ENCODE measurements at places on chromosomes 6 and 20. TPM values are rescaled to one million over a fixed set of nuclear protein-coding genes. Genes with fewer than 3 reads are reported as not detected.

The REM1 gene
- total RNA-seq: not detected

The CASS4 gene
- total RNA-seq: not detected

The ERVFRD-1 gene
- total RNA-seq: not detected

The TULP1 gene
- total RNA-seq: not detected

The CRISP2 gene
- not detected for total RNA-seq

The SYNJ2 gene
- 10.3 TPM for total RNA-seq

The UNC5CL gene
- 0.19 TPM for total RNA-seq

The SRSF12 gene
- 1.1 TPM for total RNA-seq

The SPATS1 gene
- total RNA-seq: not detected

The ANGPT4 gene
- not detected for total RNA-seq

The WFDC12 gene
- not detected for total RNA-seq

The TMEM217 gene
- total RNA-seq: 4.6 TPM

The OR12D1 gene
- total RNA-seq: not detected

The ARFGEF3 gene
- total RNA-seq: 3.4 TPM

The TTI1 gene
- 17.1 TPM for total RNA-seq

The ZC3H12D gene
- total RNA-seq: not detected

The ZSCAN16 gene
- total RNA-seq: 4.4 TPM

The TPMT gene
- 8.7 TPM for total RNA-seq

The HAO1 gene
- not detected for total RNA-seq

The SLC35F1 gene
- total RNA-seq: not detected

The FBXO9 gene
- total RNA-seq: 54.4 TPM

The FAM135A gene
- 20.4 TPM for total RNA-seq

The DEFB124 gene
- not detected for total RNA-seq

The NKAIN2 gene
- total RNA-seq: 4.9 TPM

The GGTLC1 gene
- total RNA-seq: not detected

The HLA-DPA1 gene
- total RNA-seq: not detected

The SCRT2 gene
- total RNA-seq: not detected

The HACE1 gene
- total RNA-seq: 8.3 TPM

The CRISP3 gene
- total RNA-seq: not detected

The TCF21 gene
- not detected for total RNA-seq

The PGC gene
- total RNA-seq: not detected

The JPH2 gene
- total RNA-seq: 11.1 TPM

The CYP39A1 gene
- total RNA-seq: 7.2 TPM

The SLC44A4 gene
- total RNA-seq: not detected

The TAGAP gene
- total RNA-seq: not detected

The MEP1A gene
- total RNA-seq: not detected

The FOXC1 gene
- 16.8 TPM for total RNA-seq

The HCRTR2 gene
- not detected for total RNA-seq

The VWA7 gene
- total RNA-seq: 3.1 TPM

The ELOVL2 gene
- total RNA-seq: not detected

The CCM2L gene
- total RNA-seq: not detected

The FAM83C gene
- total RNA-seq: not detected

The ESR1 gene
- 0.05 TPM for total RNA-seq

The SNAP25 gene
- total RNA-seq: not detected

The CNKSR3 gene
- 4.8 TPM for total RNA-seq

The EPPIN gene
- not detected for total RNA-seq
